ENCODE measurements at places on chromosomes 7 and 10. TPM values are rescaled to one million over a fixed set of nuclear protein-coding genes. Genes with fewer than 3 reads are reported as not detected.

The MMD2 gene
- polyA plus RNA-seq: not detected

The HOXA1 gene
- 0.50 TPM for polyA plus RNA-seq

The CISD1 gene
- 17.4 TPM for polyA plus RNA-seq

The HOXA10 gene
- polyA plus RNA-seq: 30.3 TPM

The GAD2 gene
- not detected for polyA plus RNA-seq

The GFRA1 gene
- polyA plus RNA-seq: 33.4 TPM

The LRRD1 gene
- 0.75 TPM for polyA plus RNA-seq

The PGAM2 gene
- 319 TPM for polyA plus RNA-seq

The TRPV6 gene
- 0.05 TPM for polyA plus RNA-seq

The IGF2BP3 gene
- polyA plus RNA-seq: 27.5 TPM

The CALML5 gene
- polyA plus RNA-seq: 0.99 TPM

The LIPJ gene
- polyA plus RNA-seq: 0.05 TPM

The IL2RA gene
- not detected for polyA plus RNA-seq

The NACAD gene
- 4.5 TPM for polyA plus RNA-seq

The UCN3 gene
- polyA plus RNA-seq: not detected

The SEMA3A gene
- 24.0 TPM for polyA plus RNA-seq

The KNDC1 gene
- polyA plus RNA-seq: 10.7 TPM

The TMEM139 gene
- polyA plus RNA-seq: 0.98 TPM

The TECPR1 gene
- 33.3 TPM for polyA plus RNA-seq

The ARID5B gene
- polyA plus RNA-seq: 21.1 TPM

The AEBP1 gene
- 72.1 TPM for polyA plus RNA-seq

The TAF3 gene
- 6.3 TPM for polyA plus RNA-seq

The NKX1-2 gene
- polyA plus RNA-seq: not detected

The MKRN1 gene
- polyA plus RNA-seq: 77.3 TPM

The TMEM270 gene
- not detected for polyA plus RNA-seq

The ARMS2 gene
- not detected for polyA plus RNA-seq

The SPDYE6 gene
- polyA plus RNA-seq: 11.5 TPM

The ZNF783 gene
- polyA plus RNA-seq: 14.1 TPM

The CNNM2 gene
- polyA plus RNA-seq: 3.2 TPM

The DNAJC12 gene
- 7.1 TPM for polyA plus RNA-seq

The VWC2 gene
- 0.04 TPM for polyA plus RNA-seq

The PFKFB3 gene
- 22.6 TPM for polyA plus RNA-seq

The CYP26C1 gene
- not detected for polyA plus RNA-seq

The SHTN1 gene
- polyA plus RNA-seq: 7.0 TPM

The PTPN20 gene
- polyA plus RNA-seq: 1.2 TPM

The AKR1B15 gene
- 0.26 TPM for polyA plus RNA-seq

The FAM170B gene
- not detected for polyA plus RNA-seq

The CUBN gene
- polyA plus RNA-seq: 3.3 TPM

The MRPS17 gene
- polyA plus RNA-seq: 10.7 TPM

The HOGA1 gene
- 0.49 TPM for polyA plus RNA-seq

The ANKRD1 gene
- 45.2 TPM for polyA plus RNA-seq

The ACSM6 gene
- polyA plus RNA-seq: not detected

The GPR85 gene
- 1.5 TPM for polyA plus RNA-seq

The PPP1R9A gene
- polyA plus RNA-seq: 28.7 TPM

The GPR37 gene
- polyA plus RNA-seq: 41.0 TPM

The IDE gene
- polyA plus RNA-seq: 15.0 TPM

The LRGUK gene
- 1.3 TPM for polyA plus RNA-seq

The UROS gene
- 45.4 TPM for polyA plus RNA-seq
